ENCODE measurements at places on chromosomes 12 and 14.

- DNase-seq, result no peak
Observed at GRCh38 chr14:97401714-97402113, 604.5 kb downstream of the VRK1 start.

- DNase-seq, result no peak
Observed at GRCh38 chr14:66273261-66273832, 212.8 kb upstream of the CCDC196 start.

- DNase-seq, result no peak
Observed at GRCh38 chr12:49535921-49536525, 2.8 kb upstream of the KCNH3 start.

DNA sequence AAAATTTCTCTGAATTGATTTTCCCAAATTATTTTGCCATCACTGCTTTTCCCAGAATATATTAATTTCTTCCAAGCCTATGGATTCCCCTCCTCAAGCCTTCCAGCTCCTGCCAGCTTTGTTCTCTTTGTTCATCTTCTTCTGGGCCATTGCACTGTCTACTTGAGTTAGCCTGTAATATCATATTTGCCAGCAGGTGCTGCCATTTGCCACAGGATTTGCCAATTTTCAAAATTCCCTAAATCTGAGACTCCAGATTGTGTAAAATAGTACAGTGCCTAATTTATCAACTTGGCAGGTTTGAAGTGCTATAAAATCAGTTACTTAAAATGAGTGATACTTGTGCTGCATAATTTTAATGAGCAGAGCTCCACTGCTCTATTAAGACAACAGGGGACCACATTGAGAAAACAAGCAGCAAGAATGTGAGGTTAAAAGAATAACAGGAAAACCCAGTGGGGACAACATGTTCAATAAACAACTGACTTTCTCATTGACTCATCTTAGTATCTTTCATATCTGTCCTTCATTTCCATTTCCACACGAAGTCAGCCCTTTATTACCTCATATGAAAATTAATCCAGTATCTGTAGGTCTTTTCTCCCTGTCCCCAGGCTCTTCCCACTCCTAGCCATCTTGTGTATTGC lies 84.6 kb upstream of the CCDC196 start:
- no peak for DNase-seq

DNA sequence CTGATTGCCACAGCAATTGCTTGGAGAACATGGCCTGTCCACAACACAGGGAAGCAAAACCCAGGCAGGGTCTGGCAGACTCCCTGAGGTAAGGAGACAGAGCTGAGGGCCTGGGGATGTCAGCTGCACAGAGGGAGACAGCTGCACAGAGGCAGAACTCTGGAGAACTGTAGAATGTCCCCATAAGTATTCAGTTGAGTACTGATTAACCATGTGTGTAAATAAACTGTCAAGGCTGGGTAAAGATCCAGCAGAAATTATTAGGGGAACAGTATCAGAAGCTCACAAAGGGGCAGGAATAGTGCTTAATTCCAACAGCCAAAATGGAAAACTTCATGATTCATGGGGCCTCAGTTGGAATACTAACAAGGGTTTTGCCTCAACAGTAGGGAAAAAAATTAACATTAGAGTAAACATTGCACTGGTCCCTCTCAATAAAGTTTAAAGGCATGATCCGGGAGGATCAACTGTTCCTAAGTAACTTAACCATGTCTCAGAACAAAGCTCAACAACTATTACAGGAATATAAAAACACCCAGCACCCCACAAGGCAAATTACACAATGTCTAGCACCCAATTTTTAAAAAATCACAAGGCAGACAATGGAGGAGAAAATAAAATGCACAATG lies 201.3 kb upstream of the RASSF8 start:
- DNase-seq, result no peak

DNA sequence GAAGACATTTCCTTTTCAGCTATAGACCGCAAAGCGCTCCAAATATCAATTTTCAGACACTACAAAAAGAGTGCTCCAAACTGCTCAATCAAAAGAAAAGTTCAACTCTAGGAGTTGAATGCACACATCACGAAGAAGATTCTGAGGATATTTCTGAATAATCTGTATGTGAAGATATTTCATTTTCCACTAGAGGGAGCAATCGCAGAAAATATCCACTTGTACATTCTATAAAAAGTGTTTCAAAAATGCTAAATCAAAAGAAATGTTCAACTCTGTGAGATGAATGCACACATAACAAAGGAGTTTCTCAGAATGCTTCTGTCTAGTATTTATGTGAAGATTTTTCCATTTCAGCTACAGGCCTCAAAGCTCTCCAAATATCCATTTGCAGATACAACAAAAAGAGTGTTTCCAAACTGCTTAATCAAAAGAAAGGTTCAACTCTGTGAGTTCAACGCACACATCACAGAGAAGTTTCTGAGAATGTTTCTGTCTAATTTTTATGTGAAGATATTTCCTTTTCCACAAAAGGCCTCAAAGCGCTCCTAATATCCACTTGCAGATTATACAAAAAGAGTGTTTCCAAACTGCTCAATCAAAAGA lies 643.8 kb upstream of the ALG10B start:
- no peak for DNase-seq
